ENCODE measurements at places on chromosomes 2 and 18. TPM values are rescaled to one million over a fixed set of nuclear protein-coding genes. Genes with fewer than 3 reads are reported as not detected.

DNA sequence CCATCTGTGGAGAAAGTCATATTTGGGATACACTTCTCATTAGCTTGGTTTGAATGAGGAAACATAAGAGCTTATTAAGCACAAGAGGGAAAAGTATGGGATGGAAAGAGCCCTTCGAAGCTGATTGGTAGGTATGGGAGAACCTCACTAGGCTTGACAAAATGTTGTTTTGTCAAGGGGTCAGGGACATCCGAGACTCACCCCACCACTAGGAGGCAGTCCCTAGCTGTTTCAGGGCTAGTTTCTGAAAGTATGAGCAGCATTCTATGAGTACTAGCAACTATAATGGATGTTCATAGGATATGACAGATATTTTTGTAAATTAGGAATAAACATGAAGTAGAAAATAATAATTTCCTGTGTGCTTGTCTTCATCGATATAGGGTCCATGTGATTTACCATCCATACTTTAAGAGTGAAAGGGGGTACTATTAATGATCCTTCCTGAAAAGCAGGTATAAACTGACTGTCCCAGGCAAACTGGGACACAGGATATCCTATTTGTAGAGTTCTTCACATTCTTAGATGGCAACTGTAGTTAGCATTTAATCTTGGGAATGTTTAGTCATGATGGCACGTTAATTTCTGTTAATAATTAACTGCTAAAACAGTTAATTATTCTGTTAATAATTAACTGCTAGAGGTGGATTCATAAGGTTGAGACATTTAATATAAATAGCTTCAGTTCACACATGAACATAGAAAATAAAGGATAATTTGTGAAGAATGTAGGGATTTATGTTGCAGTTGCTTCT is 28.4 kb downstream of the OTX1 start:
- H3K27ac ChIP-seq = no peak overlapping the region
- no peaks in the 10 kb centered on the region for H3K4me1 ChIP-seq
- no peaks in the 10 kb centered on the region for H3K27me3 ChIP-seq
- H3K4me3 ChIP-seq = no peak overlapping the region
- no peak for DNase-seq

DNA sequence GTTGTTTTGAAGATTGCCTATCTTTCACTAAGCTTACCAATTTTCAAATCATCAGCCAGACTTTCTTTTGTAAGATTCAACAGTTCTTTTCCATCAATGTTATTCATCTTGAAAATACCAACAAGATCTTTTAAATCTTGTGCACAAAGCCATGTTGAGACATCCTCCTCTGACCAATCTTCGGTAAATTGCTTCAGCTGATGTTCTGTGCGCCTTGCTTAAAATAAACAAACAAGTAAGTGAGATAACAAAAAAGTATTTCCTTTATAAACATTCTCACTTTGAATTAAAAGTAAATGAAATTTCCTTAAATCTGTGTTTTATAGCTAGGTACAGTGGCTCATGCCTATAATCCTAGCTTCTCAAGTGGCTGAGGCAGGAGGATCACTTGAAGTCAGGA is 30.3 kb downstream of the WDSUB1 start:
- peak; percentile 14 for DNase-seq
- no peak overlapping the region for H3K4me3 ChIP-seq
- H3K27ac ChIP-seq = no peak overlapping the region
- H3K36me3 ChIP-seq = no peaks in the 10 kb centered on the region

DNA sequence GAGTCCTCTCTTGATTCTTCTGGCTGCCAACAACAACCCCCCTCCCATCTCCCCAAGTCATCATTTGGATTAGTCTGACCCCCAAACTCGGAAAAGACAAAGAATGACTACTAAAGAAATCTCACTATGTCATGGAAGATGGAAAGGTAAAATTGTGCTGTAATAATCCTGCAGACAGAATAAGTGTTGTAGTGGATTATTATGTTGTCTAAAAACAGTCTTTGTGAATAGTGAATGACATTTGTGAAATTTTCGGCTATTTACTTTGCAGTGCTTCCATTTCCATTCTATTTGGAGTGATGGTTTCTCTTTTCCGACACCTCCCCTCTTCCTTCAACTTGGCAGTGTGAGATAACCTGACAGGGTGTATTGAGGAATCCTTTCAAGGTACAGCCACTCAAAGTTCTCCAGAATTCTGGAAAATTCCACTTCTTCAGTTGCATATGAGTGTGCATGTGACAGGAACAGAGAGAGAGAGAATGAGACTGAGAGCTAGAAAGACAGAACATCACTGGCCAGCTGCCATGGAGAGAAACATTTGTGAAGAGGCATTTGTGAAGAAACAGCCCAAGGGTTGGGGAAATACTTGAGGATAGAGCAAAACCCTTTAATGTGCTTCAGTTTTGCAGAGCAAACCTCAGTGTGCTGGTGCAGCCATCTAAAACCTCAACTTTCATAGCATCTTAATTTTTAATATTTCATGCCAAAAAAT is 141.9 kb upstream of the DLX2 start:
- no peaks in the 10 kb centered on the region for H3K36me3 ChIP-seq
- H3K27me3 ChIP-seq = no peaks in the 10 kb centered on the region
- H3K4me3 ChIP-seq = no peak overlapping the region

DNA sequence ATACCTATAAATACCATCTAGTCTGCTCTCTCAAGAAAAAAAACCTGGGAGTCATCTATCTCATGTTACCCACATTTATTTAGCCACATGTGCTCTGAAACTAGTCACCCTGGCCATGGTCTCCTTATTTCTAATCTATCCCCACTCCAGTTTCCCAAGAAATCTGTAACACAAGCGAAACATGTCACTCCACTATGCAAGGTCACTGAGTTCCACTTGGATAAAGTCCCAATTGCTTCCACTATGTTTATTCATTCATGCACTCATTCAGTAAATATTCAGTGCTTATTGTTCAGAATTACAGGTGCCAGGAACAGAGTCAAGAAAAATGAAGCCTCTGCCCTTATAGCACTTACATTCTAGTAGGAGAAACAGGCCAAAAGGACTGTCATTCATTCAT is 369.4 kb upstream of the CYRIA start:
- H3K36me3 ChIP-seq = no peaks in the 10 kb centered on the region
- H3K27me3 ChIP-seq = no peaks in the 10 kb centered on the region

DNA sequence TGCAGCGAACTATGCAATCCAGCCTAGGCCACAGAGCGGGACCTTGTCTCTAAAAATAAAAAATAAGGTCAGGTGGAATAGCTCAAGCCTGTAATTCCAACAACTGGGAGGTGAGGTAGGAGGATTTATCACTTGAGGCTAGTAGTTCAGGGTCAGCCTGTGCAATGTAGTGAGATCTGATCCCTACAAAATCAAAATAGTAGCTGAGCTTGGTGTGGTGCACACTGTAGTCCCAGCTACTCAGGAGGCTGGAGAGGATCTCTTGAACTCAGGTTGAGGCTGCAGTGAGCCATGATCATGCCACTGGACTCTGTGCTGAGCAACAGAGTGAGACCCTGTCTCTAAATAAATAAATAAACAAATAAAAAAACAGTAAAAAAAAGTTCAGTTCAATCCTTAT is 5.7 kb downstream of the MBD5 start:
- H3K4me3 ChIP-seq = no peak overlapping the region
- H3K27ac ChIP-seq = no peak overlapping the region
- no peaks in the 10 kb centered on the region for H3K27me3 ChIP-seq
- no peak for DNase-seq
- peaks cover 28% of the 10 kb centered on the region for H3K4me1 ChIP-seq

DNA sequence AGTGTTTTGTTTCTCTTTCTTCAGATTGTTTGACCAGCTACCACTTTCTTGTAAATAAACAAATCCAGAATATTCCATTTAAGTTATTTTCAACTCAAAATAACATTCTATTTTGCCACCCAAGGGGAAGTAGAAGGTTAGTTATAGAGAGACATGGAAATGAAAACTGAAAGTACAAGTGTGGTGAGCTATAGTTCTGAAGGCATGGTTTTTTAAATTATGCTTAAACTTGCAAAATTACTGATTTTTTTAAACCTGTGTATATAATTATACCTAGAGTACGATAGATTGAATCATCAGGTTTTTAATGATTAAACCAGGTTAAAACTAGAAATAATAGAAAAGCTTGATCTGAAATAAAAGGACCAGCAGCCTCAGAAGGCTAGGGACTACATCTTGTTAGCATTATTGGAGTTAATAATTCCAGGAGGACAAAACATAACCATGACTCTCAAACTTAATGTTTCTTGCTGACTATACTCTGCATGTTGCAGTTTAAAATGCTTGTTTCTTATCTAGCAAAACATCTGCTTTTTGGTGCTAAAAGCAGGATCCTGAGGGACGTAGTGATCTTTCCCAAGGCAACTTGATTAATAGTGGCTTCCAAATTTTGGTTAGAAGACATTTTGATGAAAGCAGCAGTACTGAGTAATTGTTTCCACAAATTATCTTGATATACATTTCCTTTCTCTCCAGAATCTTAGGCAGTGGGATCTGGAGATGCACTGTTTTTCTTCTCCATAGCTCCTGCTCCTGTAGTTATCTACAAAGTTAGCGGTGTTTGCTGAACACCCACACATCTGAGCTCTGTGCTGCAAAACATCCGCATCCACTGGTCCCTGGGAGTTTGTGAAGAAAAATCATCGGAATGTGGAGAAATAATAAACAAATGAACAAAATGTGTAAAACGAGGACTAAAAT is 327.2 kb upstream of the PKDCC start:
- H3K36me3 ChIP-seq = no peaks in the 10 kb centered on the region
- no peak for DNase-seq
- H3K27me3 ChIP-seq = no peaks in the 10 kb centered on the region
- H3K4me1 ChIP-seq = no peaks in the 10 kb centered on the region
- no peak overlapping the region for H3K4me3 ChIP-seq
- peak overlapping the region; percentile 3 for H3K27ac ChIP-seq

- H3K4me3 ChIP-seq = no peak overlapping the region
- H3K36me3 ChIP-seq = no peaks in the 10 kb centered on the region
- H3K4me1 ChIP-seq = no peaks in the 10 kb centered on the region
- H3K27me3 ChIP-seq = no peaks in the 10 kb centered on the region
Observed at GRCh38 chr18:68611311-68611710, 103.6 kb downstream of the TMX3 start.

- no peak overlapping the region for H3K4me3 ChIP-seq
- DNase-seq = no peak
- H3K27me3 ChIP-seq = no peaks in the 10 kb centered on the region
Observed at GRCh38 chr2:158544998-158545397, 88.2 kb downstream of the PKP4 start.

- DNase-seq = no peak
- no peak overlapping the region for H3K27ac ChIP-seq
- no peaks in the 10 kb centered on the region for H3K27me3 ChIP-seq
- H3K4me1 ChIP-seq = no peaks in the 10 kb centered on the region
Observed at GRCh38 chr2:23436346-23437098, 51.5 kb downstream of the KLHL29 start.

- H3K27me3 ChIP-seq = no peaks in the 10 kb centered on the region
- no peak overlapping the region for H3K27ac ChIP-seq
- no peaks in the 10 kb centered on the region for H3K4me1 ChIP-seq
Observed at GRCh38 chr2:37781028-37781427, 109.6 kb upstream of the CDC42EP3 start.

DNA sequence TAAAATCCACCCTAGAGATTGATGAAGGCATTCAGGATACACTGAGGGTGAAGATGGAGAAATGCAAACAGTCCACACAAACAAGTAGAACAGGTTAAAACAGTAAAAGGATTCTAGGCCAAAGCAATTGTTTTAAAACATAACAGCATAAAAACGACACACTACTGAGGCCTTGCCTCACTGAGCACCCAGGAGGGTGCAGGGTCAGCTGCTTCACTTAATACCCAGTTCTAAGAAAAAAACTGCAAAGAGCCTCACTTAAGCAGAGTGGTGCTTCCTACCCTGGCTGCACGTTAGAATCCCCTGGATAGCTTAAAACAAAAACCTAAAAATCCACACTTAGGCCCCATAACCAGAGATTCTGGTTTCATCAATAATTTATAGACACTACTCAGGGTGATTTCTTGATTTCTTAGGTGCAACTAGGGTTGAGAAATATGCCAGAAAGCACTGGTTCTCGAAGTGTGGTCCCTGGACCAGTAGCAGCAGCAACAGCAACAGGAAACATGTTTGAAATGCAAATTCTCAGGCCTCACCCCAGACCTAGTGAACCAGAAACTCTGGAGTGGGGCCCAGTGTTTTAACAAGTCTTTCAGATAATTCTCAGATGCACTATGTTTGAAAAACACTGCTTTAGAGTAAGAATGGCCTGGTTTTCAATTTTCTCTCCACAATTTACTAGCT is 279.1 kb downstream of the ZEB2 start:
- DNase-seq = no peak
- no peak overlapping the region for H3K4me3 ChIP-seq
- no peaks in the 10 kb centered on the region for H3K27me3 ChIP-seq
- H3K4me1 ChIP-seq = peaks cover 7% of the 10 kb centered on the region

DNA sequence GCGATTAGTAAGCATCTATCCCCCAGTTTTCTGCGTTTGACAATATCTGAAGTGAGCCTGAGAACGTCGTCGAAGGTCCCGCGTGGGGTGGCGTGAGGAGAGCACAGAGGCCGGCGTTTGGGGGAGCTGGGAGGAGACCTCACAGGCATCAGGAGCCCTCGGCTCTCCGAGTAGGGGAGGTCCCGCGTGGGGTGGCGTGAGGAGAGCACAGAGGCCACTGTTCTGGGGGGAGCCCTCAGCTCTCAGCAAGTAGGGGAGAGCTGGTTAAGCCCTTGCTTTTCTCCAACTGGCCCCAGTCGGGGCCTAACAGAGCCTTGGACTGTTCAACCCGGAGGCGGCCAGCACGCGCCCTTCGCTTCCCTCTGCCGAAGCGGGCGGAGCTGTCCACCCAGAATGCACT is 134.3 kb downstream of the NFATC1 start:
- peaks cover 11% of the 10 kb centered on the region for H3K4me1 ChIP-seq
- H3K27me3 ChIP-seq = no peaks in the 10 kb centered on the region
- no peaks in the 10 kb centered on the region for H3K36me3 ChIP-seq
- H3K4me3 ChIP-seq = no peak overlapping the region
- DNase-seq = no peak

DNA sequence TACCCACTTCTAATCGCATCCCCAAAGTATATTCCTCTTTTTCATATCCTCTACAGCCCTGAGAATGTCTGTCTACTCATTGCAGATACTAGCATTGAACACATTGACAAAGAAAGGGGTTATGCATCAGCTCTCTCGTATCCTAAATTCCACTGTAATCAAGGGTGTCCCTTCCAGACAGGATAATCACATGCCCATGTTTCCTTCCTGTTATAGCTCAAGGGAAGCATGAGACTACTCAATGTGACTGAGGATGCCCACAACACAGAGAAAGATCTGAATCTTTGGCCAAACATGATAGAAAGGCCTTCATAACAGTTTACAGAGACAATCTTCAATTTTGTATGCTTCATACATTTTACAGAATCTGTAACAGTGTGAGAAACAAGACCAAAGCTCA is 69.2 kb downstream of the HIBCH start:
- H3K4me1 ChIP-seq = no peaks in the 10 kb centered on the region
- no peak for DNase-seq
- H3K27ac ChIP-seq = no peak overlapping the region
- no peaks in the 10 kb centered on the region for H3K36me3 ChIP-seq
- H3K27me3 ChIP-seq = no peaks in the 10 kb centered on the region

Gene DSG1
- total RNA-seq = not detected

Gene GALNT5
- 59.4 TPM for total RNA-seq

Gene SULT1C4
- total RNA-seq = 8.8 TPM

Gene C2orf66
- 0.16 TPM for total RNA-seq

Gene CDH2
- total RNA-seq = 15.0 TPM

Gene GCC2
- total RNA-seq = 40.5 TPM

Gene STON1
- total RNA-seq = 17.6 TPM

Gene GPBAR1
- total RNA-seq = 4.3 TPM

Gene OSBPL6
- total RNA-seq = 4.0 TPM

Gene EPB41L5
- 53.8 TPM for total RNA-seq

Gene MERTK
- 42.8 TPM for total RNA-seq

Gene RAX
- total RNA-seq = not detected

Measured in left lung (tissue), 14 donors.